ENCODE measurements at places on chromosomes 3 and 15.

- DNase-seq, result no peak
These were observed 22.3 kb downstream of the OSBPL10 start for GRCh38 chr3:31958701-31959152.

DNA sequence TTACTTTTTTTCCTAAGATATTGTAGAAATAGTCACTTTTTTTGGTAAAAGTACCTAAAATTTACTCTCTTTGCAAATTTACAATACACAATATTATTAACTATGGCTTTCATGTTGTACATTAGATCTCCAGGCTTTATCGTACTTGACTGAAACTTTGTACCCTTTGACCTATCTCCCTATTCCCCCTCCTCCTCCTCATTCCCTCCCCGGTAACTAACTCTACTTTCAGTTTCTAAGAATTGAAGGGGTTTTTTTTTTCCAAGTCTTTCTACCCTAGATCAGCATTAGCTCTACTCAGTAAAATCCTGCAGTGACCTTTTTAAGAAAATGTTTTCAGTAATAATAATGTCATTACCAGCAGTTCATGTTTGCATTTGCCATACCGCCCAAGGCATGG is 10.1 kb downstream of the HACL1 start:
- DNase-seq, result no peak

- DNase-seq, result no peak
These were observed 46.4 kb downstream of the DNAJB8 start for GRCh38 chr3:128420289-128420688.

DNA sequence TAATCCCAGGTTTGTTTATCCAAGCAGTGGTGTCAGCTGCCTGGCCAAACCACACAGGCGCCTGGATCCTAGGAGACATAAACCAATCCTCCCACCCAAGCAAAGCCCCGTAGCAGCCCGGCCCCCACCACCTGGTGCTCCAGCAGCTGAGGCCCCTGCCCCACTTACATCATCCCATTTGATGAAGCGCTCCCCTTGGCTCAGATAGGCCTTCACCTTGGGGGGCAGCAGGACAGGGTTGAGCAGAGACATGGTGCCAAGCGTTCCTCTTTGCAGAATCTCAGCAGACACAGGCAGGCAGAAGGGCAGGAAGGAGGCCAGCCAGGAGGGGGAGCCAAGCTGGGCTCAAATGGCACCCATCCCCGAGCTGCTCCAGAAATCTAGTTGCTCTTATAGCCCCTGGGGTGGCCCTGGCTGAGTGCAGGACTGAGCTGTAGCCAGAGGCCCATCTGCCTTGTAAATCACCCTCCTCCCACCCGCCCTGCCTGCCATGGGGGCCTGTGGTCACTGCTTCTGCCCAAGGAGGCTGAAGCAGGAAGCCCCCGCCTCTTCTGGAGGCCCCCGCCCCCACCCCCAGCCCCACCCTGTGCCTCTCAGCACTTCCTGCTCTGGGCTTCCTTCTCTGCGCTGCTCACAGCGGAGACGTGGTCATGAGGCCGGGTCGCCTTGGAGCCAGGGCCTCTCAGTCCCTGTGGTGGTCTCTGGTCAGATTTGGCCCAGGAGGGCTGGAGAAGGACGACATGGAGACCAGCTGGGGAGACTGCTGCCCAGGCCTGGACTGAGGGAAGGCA is at the start of gene PLCB2:
Gene PLCB2, minus strand, starts transcription at position 515 of the 791 bp plus-strand sequence. Its CDS starts 263 bp downstream, at position 252.
- no peak for DNase-seq

- peak; percentile 60 for DNase-seq
These were observed 12.8 kb downstream of the PPCDC start for GRCh38 chr15:75036212-75036616.

DNA sequence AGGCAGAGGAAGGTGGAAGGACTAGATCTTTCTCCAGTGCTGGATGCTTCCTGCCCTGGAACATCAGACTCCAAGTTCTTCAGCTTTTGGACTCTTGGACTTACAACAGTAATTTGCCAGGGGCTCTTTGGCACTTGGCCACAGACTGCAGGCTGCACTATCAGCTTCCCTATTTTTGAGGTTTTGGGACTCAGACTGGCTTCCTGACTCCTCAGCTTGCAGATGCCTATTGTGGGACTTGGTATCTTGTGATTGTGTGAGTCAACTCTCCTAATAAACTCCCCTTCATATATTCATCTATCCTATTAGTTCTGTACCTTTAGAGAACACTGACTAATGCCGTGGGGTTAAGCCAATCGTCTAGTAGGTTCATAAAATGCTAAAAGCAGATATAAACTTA is 8.8 kb upstream of the B3GNT5 start:
- no peak for DNase-seq

GRCh38 chr15:74589826-74590225 is 25.8 kb upstream of the CLK3 start:
- no peak for DNase-seq

DNA sequence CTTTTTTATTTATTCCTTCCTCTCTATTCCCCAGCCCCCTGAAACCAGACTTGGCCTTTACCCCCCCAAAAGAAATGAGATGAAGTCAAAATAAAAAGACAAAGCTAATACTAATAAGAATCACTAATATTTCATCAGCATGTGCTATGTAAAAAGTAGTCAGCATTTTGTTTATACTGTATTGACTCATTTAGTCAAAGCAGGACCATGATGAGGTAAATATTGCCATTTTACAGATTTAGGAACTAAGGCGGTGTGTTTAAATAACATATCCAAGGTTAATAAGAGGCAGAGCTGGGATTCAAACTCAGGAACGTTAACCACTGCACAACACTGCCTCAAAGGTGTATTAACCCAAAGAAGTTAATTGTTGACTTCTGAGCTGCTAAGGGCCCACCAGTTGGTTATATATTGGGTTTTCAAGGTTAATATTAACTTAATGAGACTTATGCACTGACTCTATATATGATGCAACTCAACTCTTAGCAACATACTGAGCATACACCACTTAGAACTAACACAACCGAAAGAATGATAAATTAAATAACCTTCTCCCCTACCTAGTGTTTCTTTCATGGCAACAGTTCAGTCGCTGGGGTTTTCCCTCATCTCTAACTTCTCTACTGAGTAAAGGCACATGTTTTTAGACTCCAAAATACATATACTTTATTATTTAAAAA is 34.7 kb downstream of the FOXP1 start:
- DNase-seq, result no peak

DNA sequence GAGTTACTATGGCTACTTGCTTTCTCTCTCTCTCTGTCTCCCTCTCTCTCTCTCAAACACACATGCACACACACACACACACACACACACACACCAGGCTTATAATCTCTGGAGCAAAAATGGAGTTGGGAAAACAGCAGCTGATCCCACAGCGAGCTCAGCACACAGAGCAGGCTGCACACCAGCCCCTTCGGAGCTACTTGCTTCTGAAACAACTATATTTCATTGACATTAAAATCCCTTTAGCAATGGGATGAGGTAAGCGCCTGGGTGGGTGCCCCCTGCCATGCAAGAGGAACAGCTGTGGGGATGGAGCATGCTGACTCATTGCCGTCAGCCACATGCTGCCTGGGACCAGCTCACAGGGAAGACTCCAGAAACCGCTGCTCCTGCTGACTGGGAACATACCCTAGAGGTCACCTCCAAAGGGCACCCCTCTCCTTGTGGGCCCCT is 45.7 kb downstream of the B3GNT5 start:
- DNase-seq, result no peak

DNA sequence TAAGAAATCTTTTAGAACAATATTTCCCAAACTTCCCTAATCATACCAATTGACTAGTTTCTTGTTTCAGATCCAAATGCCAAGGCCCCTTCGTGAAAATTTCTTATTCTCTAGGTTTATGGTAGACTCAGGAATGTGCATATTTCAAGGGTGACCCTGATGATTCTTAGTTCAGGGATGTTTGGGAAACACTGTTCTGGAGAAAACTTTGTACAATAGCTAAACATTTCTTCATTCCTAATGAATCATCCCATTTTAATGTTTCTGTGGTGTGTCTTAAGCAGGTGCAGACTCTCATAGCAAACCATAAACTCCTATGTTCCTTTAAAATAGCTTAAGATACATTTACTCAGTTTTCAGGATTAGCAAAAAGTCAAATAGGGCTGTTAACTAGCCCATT is 314.5 kb downstream of the TIGIT start:
- no peak for DNase-seq

DNA sequence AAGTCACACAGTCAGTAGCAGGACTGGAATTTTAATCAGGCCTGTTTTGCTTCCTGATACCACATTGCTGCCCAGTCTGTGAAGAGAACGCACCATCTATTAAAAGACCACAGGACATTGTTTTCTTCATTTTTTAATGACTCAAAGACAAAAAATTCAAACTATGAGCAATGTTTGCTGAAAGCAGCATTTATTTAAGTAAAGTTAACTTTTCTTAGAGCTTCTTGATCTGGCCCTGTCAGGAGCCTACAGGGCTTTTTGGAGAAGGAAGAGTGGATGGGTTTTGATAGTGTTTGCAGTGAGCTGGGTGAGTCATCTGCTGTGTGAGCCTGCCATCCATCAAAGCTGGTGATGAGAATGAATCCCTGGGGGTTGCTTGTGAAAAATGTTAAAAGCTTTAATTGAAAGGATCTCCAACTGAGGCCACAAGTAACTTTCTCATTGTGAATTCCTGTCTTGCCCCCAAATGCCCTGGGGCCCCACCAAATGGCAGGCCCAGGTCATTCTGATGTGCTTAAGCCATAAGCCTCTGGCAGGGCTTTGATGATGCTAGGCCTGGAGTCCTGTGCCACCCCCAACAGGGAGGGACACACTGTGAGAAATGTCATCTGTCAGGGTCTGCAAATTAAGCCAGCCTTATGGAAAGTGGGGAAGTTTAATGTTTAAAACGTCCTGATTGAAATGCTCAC is 136.2 kb upstream of the PFN2 start:
- no peak for DNase-seq

- DNase-seq, result no peak
These were observed 22.6 kb upstream of the FILIP1L start for GRCh38 chr3:100136921-100137320.

GRCh38 chr3:52854013-52854412 is 19.2 kb upstream of the MUSTN1 start:
- DNase-seq, result no peak

GRCh38 chr3:9912294-9912935 is 4.5 kb upstream of the IL17RC start:
- DNase-seq, result peak; percentile 54

- no peak for DNase-seq
These were observed 3.7 kb downstream of the SSR3 start for GRCh38 chr3:156551261-156551660.

DNA sequence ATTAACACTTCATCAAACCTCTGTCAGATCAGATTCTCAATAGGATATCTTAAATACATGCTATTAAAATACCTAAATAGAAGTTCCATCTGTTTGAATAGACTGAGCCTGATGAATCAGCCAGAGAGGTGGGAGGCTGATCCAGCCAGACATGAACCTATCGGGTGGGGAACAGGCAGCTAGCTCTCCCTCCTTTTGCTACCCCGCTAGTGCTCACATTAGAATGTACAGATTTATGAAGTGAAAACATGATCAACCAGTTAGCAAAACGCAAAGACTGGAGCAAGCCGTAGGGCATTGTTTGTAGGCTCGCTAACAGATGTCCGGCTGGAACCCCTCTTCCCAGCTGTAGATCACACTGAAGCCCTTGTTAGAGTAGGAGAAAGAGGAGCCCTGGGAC is 54.4 kb downstream of the GTF2E1 start:
- DNase-seq, result no peak

DNA sequence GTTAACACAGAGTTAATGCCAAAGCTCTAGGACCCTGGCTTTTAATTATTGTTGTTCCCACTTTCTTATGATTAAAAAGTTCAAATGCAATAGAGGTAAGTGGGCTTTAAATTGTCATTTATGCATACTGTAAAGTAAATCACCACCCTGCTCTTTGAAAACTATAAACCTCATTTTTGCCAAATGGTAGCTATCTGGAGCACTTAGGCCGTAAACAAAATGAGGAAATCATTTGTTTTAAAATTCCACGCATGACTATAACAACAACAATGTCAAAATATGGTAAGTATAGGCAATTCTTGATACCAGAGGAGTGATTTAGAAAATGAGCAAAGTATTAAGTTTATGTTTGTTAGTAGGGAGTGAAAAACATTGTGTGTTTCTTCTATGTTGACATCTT is 1.8 kb downstream of the UNC13C start:
- DNase-seq, result no peak

DNA sequence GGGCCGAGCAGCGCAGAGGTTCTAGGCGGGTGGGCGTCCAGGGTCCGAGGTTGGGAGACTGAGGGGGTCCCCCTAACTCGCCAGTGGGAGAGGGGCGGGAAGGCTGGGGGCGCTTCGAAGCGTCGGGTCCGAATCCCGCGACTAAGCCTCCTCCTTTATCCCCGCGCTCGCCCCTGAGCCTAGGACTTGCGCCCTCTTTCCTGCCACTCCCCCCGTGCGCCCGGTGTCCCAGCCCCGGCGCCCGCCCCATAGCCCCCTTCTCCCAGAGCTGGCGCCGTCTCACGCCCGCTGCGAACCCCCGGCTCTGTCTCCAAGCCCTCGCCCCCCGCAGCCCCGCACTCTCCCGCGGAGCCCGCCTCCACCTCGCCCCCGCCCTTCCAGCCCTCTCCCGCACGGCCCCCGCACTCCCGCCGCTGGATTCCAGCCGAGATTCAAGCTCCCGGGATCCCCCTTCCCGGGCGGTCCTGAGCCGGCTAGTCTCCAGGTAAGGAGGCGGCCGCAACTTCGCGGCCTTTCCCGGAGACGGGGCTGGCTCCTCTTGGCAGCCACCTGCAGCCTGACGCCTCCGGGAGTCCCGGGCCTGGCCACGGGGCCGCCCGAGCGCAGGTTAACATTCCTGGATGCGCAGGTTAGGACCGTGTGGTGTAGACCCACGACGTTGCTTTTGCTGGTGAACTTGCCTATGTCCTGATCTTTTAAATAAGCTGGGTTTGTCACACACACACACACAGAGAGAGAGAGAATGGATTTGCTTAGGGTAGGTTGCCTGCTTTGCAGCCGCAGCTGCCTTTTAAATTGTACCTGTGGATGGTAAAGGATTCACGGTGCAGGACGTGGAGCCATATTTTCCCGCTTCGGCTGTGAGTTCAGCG is 563 bp downstream of the PXYLP1 start:
- DNase-seq, result no peak

GRCh38 chr15:43144512-43144911 is 11.1 kb downstream of the TMEM62 start:
- DNase-seq, result no peak
